ENCODE measurements at places on chromosomes 5 and 9. TPM values are rescaled to one million over a fixed set of nuclear protein-coding genes. Genes with fewer than 3 reads are reported as not detected.

ADRA1B gene
- polyA plus RNA-seq, result 0.66 TPM

NEK6 gene
- 24.6 TPM for polyA plus RNA-seq

PCDHB15 gene
- 2.0 TPM for polyA plus RNA-seq

SLC22A4 gene
- 0.23 TPM for polyA plus RNA-seq

RANBP3L gene
- polyA plus RNA-seq, result 1.2 TPM

SLC45A2 gene
- polyA plus RNA-seq, result not detected

NMUR2 gene
- not detected for polyA plus RNA-seq

HEMGN gene
- polyA plus RNA-seq, result not detected

DDX31 gene
- 6.7 TPM for polyA plus RNA-seq

FAM221B gene
- polyA plus RNA-seq, result not detected

ZDHHC11B gene
- 2.7 TPM for polyA plus RNA-seq

DND1 gene
- 0.68 TPM for polyA plus RNA-seq

GNA14 gene
- polyA plus RNA-seq, result 3.9 TPM

Data from adipose tissue (tissue), 3 donors.